ENCODE measurements at places on chromosomes 2 and 18.

GRCh38 chr2:24241528-24241927, 66.7 kb downstream of the FAM228A start:
- no peak for DNase-seq

GRCh38 chr2:236354056-236354940, 90.1 kb upstream of the ASB18 start:
- no peak for DNase-seq

GRCh38 chr2:76307495-76307894, 596.8 kb upstream of the GCFC2 start:
- no peak for DNase-seq

- no peak for DNase-seq
Observed at GRCh38 chr2:237564526-237565131, 1.7 kb upstream of the PRLH start.

GRCh38 chr2:60806988-60807681, 51.1 kb downstream of the PAPOLG start:
- DNase-seq, result peak; percentile 58

DNA sequence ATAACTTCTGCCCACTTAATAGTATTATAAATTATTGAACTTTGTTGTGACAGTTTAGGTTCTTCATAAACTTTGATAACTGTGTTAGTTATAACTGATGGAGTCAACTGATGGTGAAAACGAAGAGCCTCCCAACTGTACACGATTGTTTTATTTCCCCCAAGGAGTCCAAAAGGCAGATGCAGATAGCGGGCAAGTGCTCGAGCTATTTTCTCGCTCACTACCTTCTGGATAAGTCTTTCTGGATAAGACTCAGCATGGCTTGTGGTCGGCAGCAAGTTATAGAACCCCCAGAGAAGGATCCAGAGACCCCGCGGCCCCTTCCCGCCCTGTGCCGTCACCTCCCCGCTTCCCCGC, 517 bp downstream of the GCFC2 start:
- DNase-seq, result no peak

GRCh38 chr2:110788976-110789375, 56.6 kb downstream of the ACOXL start:
- DNase-seq, result no peak

DNA sequence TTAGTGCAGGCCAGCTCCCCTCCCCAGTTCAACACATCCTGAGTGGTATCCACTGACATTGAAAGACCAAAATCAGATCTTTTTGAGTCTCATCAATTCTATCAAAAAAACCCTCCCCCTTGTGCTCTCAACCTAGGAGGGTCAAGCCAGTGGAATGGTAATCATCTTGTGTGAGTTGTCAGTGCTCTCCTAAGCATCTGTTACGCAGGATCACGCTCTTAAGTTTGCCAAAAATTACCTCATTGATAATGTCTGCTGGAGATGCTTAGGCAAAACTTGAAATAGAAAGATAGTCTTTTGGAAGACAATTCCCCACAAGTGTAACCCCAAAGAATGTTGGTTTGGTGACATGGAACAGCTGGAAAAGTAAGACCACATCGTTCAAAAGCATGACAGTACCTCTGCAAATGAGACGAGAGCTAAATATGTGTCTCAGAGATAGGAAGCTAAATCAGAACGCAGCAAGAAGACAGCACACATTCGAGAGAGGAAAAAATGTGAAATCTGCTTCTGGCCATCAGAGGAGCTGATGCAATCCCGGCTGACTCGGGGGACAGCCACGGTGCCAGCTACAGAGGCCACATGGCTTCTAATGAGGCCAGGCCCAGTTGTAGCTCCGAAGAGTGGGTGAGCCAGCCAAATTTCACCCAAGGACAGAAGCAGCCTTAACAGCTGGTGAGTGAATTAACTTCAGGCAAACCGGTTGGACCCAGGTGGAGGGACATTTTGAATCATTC, 753.9 kb downstream of the RNF144A start:
- no peak for DNase-seq

GRCh38 chr2:79432731-79433146, 80.1 kb upstream of the CTNNA2 start:
- DNase-seq, result no peak

DNA sequence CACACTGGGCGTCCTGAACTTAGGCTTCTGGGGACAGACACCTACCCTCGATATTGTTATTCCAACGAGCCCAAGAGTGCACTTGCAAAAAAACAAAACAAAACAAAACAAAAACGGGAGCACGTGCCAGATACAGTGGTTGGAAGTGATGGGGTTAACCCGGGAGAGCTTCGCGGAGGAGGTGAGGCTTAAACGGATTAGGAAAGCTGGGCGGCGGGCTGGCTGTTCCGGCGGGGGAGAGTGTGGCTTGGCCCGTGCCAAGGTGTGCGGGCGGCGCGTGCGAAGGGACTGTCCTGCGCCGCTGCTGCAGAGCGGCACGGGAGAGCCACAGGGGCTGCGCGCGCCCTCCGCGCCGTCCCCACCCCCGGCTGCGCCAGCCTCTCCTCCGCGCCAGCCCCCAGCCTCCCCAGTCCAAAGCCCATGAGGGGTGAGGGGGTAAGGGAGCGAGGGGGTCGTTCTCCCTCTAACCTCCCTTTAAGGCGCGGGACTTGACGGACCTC, 1.5 kb upstream of the SLC30A3 start:
- no peak for DNase-seq

DNA sequence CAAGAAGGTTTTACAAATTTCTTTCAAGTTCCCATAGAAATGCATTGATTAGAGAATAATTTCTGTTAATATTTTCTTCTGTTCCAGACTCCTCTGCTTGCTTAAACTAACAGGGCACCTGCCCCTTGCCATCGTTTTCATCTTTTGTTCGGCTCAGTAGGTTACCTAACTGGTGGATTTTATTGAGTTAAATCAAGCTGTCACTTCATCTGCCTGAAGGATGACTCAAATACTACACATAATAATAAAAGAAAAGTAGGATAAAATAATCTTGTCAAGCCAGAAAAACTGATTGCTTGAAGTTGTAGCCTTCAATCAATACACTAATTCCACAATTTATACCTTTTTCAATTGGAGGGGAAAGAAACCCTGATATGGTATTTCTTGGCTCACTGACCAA, 234.0 kb downstream of the NR4A2 start:
- no peak for DNase-seq

DNA sequence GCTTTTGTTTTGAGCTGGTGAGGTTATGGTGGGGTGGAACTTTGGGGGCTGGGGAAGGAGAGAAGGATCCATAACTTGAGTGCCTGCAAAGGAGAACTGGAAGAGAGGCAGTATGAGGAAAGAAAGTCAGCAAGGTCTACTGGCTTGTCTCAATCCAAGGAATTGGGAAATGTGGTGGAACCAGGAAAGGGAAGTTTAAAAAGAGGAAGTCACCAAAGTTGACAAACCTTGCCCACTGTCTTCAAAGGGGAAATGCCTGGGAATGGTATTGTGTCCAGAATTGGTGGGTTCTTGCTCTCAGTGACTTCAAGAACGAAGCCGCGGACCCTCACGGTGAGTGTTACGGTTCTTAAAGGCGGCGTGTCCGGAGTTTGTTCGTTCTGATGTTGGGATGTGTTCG, 304.1 kb upstream of the FAM98A start:
- DNase-seq, result no peak

- no peak for DNase-seq
Observed at GRCh38 chr2:189442468-189442867, 1.2 kb downstream of the WDR75 start.

- peak; percentile 86 for DNase-seq
Observed at GRCh38 chr18:35582899-35583558, 1.5 kb downstream of the GALNT1 start.

DNA sequence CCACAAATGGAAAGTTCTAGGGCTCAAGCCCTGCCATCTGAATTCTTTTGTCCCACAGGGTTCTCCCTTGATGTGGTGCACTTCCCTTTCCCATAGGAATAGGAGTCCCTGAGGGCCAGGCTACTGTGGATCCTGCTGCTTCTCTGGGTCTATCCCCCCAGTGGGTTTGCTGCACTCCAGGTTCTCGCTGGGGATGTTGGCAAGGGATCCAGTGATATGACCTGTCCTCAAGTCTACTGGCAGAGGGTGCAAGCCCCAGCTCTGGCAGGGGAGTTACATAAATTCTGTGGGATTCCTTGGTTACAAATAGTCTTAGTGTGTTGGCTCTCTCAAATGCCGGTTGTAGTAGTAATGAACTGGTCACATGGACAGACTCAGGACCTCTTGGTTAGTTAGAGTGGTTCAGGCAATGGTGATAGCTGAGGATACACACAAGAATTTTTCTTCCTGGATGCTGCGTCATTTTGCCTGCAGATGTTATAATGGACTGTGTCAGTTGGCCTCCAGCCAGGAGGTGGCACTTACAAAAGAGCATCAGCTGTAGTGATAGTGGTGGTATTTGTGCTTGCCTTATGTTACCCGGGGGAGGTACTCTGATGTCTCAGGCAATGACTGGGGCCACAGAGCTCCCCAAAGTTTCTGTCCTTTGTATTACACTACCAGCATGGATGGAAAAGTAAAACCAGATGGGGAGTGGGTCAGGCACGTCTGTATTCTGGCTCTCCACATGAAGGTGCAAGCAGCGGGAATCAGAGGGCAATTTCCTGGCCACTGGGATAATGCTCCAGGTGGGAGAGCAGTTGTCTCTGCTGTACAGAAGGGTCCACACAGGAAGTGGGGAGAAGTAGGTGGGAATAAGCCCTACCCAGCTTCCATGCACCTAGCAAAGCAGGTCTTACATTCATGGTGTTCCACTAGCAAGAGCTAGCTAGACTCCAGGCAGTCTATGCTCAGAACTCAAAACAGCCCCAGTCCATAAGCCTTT, 267.9 kb downstream of the SOX11 start:
- no peak for DNase-seq

DNA sequence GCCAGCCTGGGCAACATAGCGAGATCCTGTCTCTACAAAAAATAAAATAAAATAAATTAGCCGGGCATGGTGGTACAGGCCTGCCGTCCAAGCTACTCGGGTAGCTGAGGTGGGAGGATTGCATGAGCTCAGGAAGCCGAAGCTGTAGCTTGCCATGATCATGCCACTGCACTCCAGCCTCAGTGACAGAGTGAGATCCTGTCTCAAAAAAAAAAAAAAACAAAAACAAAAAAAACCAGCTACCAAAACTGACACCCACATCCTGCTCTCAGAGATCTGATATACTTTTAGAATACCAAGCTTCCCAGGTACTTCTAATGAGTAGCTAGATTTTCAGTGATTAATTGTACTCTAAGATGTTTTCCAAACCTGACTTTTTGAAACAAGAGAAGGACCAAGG, 74.0 kb downstream of the TTC27 start:
- DNase-seq, result no peak

DNA sequence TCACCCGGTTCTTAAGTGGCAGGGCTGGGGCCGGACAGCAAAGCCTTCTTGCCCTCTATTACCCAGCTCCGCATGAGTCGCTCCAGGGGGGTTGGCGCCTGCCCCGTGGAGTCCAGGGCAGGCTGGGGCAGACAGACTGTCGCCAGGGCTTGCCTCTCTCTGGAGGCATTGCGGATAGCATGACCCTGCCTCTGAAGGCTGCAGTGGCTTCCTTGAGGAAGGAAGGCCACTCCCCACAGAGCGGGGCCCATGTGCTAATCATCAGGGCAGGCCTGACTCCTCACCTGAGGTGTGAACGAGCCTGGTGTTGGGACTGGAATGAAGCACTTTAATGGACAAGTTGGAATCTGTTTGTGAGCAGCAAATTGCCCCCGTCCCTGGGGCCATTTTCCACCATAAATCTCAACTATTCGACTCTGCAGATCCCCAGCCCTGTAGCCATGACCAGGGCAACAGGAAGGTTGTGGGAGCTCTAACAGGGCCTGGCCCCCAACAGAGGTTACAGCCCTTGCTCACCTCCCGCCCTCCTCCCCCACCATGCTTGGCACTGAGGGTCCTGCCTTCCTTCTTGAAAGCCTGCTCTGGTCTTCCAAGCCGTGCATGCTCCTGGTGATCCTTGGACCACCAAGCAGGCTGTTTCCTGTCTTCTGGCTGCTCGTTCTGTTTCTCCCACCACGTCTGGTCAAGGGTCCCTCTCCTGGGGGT, 144.9 kb upstream of the HAAO start:
- no peak for DNase-seq

DNA sequence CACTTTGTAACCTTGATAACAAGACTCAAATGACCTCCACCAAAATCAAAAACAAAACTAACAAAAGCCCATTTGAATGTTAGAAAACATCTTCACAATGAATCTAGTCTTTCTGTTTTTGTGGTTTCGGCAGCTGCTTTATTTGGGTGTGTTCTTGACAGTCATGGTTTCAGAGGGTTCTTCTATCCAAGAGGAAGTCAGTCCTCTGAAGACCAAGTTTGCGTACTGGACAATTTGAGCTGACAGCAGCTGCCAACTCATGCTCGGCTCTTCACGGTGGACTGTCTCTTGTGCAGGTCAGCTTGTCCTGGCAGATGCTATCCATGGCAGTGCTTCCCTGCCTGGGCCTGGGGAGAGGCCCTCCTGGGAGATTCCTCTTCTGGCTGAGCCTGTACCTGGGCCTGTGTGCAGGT, 91.0 kb downstream of the TMEM17 start:
- DNase-seq, result no peak

DNA sequence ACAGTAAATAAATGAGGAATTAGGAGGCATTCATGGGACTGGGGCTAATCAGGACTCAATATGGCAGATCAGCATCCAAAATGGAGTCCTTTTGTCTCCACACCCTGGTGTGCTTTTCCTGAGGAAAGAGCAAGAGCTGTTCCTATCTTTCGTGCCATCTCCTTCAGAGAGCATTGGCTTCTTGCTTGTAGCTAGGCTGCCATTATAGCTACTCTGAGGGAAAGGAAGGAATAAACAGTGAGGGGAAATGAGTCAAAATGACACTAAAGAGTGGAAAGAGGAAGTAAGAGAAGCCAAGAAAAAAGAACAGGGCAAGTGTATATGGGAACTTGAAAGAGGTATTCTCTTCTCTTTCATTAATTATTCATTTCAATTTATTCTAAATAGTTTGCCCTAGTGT, 8.4 kb upstream of the NMI start:
- DNase-seq, result no peak

DNA sequence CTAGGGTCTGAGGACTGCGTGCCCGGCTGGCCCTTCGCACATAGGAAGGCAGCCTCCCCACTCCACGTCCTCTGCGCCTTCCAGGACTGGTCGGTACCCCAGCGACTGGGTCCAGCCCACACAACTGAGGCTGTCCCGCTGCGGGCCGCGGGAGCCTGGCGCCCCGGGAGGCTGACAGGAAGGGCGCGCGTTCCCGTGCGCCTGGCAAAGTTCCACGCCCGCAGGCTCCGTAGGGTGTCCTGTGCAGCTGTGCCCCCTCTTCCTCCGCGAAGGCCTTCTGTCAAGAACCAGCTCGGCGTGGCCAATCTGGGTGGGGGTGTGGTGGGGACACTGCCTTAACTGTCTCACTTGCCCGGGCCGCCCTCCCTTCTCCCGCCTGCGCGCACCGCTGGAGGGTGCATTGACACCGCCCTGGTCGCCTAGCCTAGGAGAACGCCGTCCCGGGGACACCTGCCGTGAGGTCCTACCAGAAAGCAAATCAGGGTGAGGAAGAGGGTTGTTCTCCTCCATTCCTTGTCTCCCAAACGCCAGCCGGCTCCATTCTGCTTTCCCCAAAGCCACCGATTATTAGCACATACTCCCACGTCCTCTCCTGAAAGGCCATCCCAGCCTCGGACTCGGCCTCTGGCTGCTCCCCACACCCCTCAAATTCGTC, 618 bp upstream of the LYPD1 start:
- DNase-seq, result peak; percentile 27
